ENCODE measurements at places on chromosomes 3 and 15.

GRCh38 chr15:61034678-61035291 lies 194.3 kb downstream of the RORA start:
- no peak for DNase-seq

DNA sequence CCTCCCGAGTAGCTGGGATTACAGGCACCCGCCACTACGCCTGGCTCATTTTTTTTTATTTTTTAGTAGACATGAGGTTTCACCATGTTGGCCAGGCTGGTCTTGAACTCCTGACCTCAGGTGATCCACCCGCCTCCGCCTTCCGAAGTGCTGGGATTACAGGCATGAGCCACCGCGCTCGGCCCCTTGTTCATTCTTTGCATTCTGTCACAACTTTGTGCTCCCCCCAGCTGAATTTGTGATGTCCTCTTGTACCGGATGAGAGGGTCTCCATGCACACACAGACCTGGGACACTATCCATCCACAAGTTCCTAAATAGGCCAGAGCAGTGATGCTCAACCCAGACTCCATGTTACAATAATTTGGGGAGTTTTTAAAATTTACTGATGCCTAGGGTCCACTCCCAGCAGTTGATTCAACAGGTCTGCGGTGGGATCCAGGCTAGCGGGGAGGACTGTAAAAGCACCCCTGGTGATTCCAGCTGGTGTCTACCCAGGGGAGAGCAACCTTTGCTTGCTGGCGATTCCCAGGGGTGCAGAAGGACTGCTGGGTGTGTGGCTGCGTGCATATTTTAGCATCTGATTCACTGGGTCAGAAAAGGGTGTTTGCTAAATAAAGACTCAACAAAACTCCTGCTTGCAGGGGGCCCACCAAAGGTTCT lies 1.0 kb downstream of the RASSF1 start:
- no peak for DNase-seq

DNA sequence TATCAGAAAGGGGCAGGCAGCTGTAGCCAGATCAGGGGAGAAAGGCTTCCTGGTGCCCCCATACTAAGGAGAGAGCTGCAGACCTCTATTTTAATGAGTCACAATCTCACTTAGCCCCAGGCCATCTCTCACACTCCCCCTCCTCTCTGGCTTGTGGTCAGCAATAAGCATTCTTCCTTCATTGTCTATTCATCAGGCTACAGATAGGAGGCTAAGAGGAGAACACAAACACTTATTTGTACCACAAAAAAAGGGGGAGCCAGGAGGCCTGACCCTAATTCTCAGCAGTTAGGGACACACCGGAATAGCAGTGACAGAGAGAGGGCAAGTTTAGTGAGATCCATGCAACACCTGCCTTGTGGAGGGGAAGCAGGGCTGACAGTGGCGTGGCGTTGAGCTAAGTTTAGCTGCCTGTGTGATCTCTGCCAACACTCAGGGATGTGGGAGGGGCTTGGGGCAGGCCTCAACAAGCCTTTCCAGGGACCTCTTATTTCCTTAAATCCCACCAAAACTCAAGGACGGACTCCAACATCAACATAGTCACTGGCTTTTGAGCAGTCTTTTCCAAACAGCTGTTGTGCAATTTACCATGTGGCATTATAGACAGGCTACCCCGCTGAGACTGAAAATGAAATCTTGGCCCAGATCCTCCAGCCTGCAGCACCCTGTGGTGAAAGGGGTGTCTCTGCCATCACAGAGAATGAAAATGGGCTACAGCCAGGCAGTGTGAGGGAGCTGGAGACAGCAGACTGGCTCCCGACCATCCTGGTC lies 191.9 kb upstream of the TSC22D2 start:
- no peak for DNase-seq

GRCh38 chr3:117450026-117450425 lies 740.4 kb downstream of the TUSC7 start:
- DNase-seq = no peak

- DNase-seq = no peak
Observed at GRCh38 chr15:40459391-40460015, 11.3 kb upstream of the CHST14 start.

DNA sequence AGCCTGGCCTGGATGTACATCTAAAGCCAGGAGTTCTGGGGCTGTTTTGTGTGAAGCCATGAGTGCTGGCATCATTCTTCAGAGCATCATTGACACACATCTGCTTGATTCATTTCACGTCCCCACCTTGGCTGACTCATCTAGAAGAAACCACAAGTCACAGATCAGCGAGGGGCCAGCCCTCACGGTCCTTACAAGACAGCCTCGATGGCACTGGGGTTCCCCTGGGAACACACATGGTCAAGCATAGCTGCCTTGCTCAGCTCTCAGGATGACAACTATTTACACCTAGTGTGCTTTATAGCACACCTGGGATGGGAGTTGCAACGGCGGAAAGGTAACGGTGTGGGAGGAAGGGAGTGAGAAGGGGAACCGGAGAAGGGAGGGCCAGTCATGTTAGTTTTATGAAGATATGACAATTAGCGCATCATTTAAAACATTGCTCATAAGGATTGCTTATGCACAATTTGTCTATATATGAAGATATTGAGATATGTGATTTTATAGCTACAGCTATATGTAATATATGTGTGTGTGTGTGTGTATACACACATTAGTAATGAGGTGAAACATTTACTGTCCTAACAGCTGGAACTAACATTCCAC lies 227.1 kb downstream of the RPLP1 start:
- no peak for DNase-seq

DNA sequence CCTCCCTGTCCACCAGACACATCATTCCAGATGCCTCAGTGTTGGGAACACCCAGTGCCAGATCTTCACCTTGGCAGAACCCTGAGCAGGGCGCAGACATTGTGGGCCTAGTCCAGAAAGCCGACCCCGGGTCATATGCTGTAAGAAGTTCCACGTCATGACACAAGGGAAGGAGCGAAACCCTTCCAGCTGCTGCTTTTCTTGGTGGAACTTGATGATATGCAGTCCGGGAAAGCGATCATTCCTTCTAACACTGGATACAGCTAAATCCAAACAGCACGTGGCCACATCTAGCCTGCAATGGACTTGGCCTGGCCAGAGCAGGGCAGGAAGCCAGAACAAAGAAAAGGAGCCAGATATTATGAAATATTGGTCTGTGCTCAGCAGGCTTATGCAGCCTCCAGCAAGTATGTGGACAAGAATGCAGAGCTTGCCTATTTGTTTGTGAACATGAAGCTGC lies 22.0 kb downstream of the GASK1A start:
- no peak for DNase-seq

DNA sequence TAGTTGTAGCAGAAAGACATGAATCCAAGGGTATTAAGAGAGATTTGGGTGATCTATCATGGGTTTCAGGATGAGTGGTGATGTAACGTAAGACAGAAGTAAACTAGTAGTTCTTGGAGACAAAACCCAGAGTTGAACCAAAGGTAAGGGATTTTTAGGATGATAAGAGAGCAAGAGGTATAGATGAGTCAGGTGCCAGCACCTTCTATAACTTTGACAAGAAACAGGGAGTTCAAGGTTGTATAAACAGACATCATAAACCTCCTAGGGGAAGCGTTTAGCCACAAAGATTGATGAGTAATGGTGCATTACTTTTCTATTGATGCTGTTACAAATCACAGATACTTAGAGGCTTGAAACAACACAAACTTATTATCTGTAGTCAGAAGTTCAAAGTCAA lies 447.3 kb upstream of the ARHGEF26 start:
- no peak for DNase-seq

DNA sequence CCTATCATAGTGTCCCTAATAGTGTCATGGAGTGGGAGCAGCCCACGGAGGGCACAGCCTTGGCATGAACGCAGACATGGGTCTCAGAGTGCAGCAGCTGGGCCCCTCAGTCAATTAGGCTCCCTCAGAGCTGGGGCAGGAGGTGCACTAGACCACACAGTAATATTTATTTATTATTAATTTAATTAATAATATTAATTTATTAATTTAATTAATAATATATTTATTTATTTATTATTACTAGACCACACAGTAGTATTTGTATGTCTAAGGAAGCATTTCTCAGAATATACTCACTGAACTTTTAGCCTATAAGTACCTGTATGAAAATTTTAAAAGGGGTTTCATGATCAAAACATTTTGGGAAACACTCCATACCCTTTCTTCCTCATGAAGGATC lies 5.3 kb downstream of the CCR5AS start:
- DNase-seq = no peak

- no peak for DNase-seq
Observed at GRCh38 chr3:168026764-168027163, 69.0 kb downstream of the GOLIM4 start.

GRCh38 chr15:93478947-93479346 lies 389.9 kb upstream of the RGMA start:
- DNase-seq = no peak

GRCh38 chr3:27349832-27350231 lies 19.4 kb downstream of the NEK10 start:
- DNase-seq = no peak

- DNase-seq = no peak
Observed at GRCh38 chr15:62994975-62995681, 47.4 kb upstream of the TPM1 start.

DNA sequence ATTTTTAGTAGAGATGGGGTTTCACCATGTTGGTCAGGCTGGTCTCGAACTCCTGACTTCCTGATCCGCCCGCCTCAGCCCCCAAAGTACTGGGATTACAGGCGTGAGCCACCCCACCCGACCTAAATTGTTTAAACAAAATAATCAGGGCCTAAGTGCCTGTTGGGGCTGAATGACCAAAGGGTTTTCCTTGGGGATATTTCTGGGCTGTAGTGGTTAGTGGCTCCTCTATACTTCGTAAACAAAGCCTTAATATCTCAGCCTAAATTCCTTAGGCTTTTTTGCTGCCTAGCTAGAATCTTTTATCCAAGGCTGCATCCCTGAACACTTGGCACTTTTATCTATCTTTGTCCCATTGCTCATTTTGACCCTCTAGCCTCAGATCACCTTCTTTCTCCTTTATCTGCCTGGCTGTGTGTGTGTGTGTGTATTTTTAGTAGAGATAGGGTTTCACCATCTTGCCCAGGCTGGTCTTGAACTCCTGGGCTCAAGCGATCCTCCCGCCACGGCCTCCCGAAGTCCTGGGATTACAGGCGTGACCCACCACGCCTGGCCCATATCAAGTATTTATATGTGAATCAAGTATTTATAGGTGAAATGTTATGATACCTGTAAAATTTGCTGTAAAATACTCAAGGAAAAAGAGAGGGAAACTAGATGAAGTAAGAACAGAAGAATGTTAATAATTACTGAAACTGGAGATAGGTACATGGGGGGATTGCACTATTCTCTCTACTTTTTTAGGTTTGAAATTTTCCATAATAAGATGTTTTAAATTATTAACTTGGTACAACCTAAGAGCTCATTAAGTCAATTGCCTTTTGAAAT lies 1.8 kb downstream of the NUSAP1 start:
- DNase-seq = no peak

- DNase-seq = no peak
Observed at GRCh38 chr3:116579840-116580239, 129.7 kb upstream of the TUSC7 start.

DNA sequence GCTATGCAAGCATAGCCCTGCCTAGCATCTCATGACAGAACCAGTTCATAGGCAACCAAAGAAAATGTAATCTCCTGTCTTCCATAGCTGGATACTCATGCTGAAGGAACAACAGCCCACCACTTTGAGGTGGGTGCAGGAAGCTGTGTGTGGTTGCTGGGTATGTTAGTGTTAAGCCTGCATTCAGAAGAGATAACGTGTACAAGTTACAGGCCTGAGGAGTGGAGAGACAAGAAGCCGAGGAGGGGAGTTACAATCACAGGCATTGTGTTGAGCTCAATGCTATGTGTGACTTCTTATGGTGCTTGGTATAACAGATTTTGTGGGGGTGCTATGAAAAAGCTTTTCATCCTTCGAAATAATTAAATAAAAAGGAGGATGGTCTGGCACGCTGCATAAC lies 42.8 kb upstream of the SECISBP2L start:
- DNase-seq = no peak

- DNase-seq = no peak
Observed at GRCh38 chr15:89910891-89911626, 1.7 kb downstream of the ARPIN start.

DNA sequence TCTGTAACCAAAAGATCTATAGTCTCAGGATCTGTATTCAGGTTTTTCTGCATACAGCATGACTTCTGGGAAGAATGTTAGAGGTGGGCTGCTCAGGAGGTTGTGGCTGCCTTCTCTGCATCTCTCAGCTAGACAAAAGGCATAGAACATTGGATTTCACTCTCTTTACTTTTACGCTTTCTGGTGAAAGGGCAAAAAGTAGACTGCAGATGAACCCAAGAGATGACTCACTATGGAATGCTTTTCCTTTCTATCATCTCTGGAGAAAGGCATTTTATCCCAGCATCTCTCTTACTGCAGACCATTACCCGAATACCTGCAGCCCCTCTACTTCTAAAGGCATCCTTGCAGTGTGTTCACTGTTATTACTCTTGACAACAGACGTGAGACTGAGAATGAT lies 222.2 kb downstream of the WNT5A start:
- DNase-seq = no peak

DNA sequence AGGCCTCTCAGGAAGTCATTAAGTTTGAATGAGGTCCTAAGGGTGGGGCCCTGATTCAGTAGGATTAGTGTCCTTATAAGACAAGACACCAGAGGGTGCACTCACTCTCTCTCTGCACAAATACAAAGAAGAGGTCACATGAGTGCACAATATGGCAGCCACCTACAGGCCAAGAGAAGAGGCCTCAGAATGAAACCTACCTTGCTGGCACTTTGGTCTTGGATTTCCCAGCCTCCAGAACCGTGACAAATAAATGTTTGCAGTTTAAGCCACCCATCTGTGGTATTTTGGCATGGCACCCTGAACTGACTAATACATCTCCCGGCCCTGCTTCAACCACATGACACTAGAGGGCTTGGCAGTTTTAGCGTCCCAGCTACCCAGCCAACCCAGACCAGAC lies 73.9 kb upstream of the CHRNB4 start:
- no peak for DNase-seq

GRCh38 chr3:96537165-96537564 lies 277.2 kb upstream of the EPHA6 start:
- no peak for DNase-seq

DNA sequence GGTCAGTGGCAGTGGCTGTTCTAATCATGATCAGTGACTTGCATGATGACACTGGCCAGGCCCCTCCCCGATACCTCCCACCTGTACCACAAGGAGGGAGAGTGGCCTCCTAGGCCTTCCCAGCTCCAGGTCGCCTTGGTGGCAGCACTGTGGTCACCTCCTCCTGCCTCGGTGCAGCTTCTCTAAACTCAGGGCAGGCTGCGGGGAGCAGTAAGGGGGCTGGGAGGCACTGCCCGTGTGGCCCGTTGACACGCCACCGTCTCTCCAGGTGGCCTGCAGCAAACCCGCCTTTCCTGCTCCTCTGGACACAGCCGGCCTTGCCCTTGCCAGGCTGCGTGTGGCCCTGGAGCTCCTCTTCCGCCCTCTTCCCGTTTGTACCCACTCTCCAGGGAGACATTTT lies 184.1 kb downstream of the XXYLT1 start:
- no peak for DNase-seq

- DNase-seq = no peak
Observed at GRCh38 chr3:140586311-140586710, 91.6 kb upstream of the TRIM42 start.

GRCh38 chr15:50117431-50118027 lies 1.5 kb downstream of the ATP8B4 start:
- no peak for DNase-seq

- DNase-seq = no peak
Observed at GRCh38 chr15:35455201-35455600, 90.8 kb downstream of the DPH6 start.

Measured in hypothalamus (tissue), 51 donors.